Memory B cell (primary cell): ENCODE measurements at places on chromosomes 7 and 10.

DNA sequence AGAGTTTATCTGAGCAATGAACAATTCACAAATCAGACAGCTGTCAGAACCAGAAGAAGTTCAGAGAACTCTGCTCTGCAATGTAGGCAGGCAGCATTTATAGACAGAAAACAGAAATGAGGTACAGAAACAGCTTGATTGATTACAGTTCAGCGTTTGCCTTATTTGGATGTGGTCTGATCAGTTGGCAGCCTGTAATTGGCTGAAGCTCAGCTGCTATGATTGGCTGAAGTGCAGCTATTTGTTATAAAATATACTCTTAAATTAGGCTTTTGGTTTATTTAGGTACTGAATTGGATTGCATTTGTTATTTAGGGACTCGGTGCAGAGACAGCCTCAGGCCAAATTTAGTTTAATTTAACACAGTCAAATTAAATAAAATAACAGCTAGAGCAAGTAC is 85.8 kb upstream of the JAZF1 start:
- no peak overlapping the region for H3K27ac ChIP-seq
- H3K4me3 ChIP-seq: no peak overlapping the region
- no peak for DNase-seq
- H3K4me1 ChIP-seq: peaks cover 12% of the 10 kb centered on the region
- H3K27me3 ChIP-seq: no peaks in the 10 kb centered on the region

DNA sequence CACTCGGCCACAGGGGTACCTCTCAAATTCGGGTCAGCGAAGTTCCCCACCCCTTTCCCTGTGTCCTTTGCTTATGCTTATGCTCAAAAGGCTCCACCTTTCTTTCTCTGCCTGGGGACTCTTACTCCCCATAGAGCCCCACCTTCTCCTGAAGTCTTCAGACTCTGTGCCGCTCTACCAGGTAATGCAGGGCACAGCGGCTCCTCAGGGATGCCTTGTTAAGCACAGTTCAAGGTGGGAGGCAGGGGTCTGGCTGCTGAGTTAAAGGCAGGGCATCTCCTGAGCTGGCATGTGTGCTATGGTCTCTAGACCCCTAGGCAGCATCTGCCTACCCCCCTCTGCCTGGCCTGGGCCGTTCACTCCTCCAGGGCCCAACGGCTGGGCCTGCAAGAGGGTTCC is 3.0 kb upstream of the CXCL12 start:
- no peak overlapping the region for H3K27ac ChIP-seq
- H3K4me3 ChIP-seq: no peak overlapping the region

DNA sequence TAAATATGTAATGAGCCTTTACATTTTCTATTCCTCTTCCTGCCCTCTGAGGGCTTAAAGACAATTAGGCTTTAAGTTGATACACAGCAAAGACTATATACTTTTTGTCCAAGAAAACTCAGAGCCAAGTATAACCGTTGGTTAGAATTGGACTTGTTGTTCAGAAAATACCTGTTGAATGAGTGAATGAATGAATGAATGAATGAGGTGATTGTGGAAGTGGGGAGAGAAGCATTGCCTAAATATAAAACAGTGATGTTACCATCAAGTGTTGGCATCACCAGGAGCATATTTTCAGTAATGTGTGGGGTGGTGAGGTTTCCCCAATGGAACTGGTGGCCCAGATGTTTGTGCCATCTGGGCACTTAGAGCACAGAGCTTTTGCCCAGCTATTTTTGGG is 106.9 kb downstream of the AOAH start:
- H3K27ac ChIP-seq: no peak overlapping the region
- DNase-seq: no peak
- H3K4me1 ChIP-seq: peaks cover 11% of the 10 kb centered on the region
- H3K36me3 ChIP-seq: no peaks in the 10 kb centered on the region
- H3K27me3 ChIP-seq: no peaks in the 10 kb centered on the region
- H3K4me3 ChIP-seq: no peak overlapping the region

DNA sequence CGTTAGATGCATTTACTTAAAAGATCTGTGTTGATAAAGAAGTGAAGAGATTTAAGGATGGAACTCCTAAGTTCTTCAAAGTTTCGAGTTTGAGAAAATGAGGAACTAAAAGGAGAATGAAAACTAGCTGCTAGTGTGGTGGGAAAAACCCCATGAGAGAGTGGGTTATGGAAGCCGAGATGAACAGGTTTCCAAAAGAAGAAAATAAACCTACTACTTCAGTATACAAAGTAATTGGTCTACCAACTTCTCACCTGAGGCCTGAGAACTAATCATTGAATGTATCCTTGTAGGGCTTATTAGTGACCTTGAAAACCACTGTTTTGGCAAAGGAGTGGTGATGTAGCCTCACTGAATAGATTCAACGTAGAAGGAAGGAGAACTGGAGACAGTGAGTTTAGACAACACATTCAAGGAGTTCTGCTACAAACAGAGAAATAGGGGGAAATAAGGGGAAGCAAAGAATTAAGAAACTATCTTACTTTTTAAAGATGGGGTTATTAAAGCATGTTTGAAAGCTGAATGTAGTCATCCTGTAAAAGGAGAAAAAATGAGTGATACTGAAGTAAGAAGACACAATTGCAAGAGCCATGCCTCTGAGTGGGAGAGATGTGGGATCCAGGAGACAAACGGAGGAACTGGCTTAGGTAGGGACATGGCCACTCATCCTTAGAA is 50.8 kb downstream of the CH25H start:
- H3K27me3 ChIP-seq: peaks cover 8% of the 10 kb centered on the region
- H3K36me3 ChIP-seq: no peaks in the 10 kb centered on the region
- DNase-seq: peak; percentile 9
- no peak overlapping the region for H3K27ac ChIP-seq
- H3K4me1 ChIP-seq: peaks cover 15% of the 10 kb centered on the region

- H3K4me1 ChIP-seq: no peaks in the 10 kb centered on the region
- H3K27me3 ChIP-seq: peaks cover 2% of the 10 kb centered on the region
- H3K27ac ChIP-seq: no peak overlapping the region
- H3K4me3 ChIP-seq: no peak overlapping the region
- H3K36me3 ChIP-seq: no peaks in the 10 kb centered on the region
Observed at GRCh38 chr10:122051609-122052385, 62.8 kb downstream of the TACC2 start.

GRCh38 chr10:48633381-48634197 is 28.7 kb upstream of the ARHGAP22 start:
- H3K27ac ChIP-seq: no peak overlapping the region
- peaks cover 33% of the 10 kb centered on the region for H3K4me1 ChIP-seq
- H3K27me3 ChIP-seq: peaks cover 15% of the 10 kb centered on the region
- DNase-seq: no peak
